Activated T-helper 9 cell treated with anti-CD3 and anti-CD28 coated beads, Interleukin-2, amount 50 U/mL, for 16 hours (primary cell): ENCODE measurements at places on chromosomes 2 and 18.

DNA sequence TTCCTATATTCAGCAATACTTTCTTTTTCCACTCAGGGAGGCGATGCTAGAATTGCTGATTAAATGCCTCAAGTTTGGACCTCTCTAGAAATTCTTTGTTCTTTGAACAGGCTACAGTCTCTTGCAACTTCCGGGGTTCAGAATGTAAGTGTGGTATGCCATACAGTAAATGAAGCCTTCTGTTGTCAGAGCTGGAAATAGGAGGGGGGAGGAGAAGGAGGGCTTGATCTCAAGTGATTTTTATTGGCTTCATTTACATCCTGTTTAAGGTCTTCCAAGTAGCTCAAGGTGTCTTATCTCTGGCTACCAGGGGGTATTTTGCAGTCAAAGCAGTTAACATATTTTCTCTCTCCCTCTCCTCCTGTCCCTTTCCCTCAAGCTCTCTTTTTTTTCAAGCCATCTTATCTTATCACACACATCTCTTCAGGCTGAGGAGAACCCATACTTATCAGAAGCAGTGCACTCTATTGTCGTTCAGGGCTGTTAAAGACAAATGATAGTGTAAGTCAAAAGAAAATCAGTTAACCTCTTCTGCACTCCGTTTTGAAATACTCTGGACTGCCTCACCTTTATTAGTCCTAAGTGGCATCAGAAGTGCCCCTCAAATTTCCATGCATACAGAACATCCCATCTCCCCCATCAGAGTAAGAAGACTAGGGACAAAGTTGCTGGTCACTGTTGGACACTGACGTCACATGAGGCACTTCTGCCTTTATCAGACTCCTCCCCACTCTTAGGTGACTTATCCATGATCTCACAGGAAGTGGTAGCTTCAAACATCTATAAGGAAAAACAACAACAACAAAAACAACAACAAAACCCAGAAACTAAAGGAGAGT is 112.2 kb downstream of the ZNF521 start:
- DNase-seq = no peak

DNA sequence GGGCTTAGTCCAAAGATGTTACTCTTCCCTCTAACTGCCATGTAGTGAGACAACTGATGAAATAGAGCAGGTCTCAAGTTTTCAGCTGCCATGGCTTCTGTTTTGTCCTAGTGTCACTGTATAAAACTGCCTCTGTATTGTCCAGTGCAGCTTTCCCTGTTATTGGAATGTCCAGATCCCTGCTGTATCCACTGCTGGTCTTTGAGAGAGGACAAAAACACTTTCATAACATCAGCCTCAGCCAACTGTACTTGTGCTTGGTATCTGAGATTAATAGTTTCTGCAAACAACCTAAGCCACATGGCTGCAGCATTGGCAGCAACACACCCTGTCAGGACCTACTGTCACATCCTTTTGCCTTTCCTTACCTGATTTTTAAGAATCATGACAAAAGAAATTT is 480.2 kb downstream of the LPIN1 start:
- no peak for DNase-seq

DNA sequence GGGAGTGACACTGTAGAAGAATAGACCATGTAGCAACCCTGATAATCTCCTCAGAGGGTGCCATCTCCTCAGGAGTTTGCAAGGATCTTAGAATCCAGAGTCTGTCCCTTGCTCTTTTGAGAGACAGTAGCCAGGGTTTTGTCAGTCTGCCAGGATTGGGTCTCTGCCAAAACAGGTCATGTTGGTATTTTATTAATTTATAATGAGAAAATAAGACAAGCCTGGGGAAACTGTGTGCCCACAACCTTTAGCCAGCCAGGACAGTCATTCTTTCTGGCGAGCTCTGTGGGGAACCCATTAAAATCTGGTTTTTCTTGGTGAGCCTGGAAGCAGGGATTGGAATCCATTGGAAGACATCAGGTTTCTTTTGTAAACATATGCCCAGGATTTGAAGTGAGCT is 78.6 kb downstream of the PTPRM start:
- DNase-seq = no peak

DNA sequence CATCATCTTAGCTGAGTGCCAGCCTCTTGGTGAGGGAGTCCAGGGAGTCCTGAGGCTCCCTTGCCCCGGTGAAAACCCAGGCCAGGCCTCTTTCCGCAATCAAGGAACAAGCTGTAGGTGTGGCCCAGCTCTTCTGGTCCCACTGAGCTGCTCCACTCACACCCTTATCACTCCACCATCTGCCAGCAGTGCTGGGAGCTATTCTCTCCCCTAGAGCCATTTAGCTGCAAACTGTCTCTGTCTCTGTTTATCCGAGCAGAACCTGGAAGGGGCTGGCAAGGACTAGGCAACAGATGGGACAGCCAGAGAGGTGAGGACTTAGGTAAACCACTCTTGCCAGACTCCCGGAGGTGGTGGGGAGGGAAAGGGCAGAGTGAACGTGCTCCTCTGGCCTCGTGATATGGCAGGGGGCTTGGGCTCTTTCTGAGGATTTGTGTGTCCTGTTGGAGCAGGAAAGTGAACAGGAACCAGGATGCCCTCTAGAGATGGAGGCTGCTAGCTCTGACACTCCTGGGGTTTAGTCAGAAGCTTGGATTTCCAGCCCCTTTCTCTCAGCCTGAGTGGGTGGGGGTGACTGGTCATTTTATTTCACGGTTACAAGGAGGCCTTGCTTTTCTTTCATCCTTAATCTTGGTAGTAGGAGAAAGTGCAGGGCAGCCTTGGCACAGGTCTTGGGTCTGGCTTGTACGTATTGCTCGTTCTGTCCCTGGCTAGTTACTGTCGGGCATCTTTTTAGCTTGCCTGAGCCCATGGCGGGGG is 19.6 kb downstream of the B3GNT2 start:
- DNase-seq = no peak

DNA sequence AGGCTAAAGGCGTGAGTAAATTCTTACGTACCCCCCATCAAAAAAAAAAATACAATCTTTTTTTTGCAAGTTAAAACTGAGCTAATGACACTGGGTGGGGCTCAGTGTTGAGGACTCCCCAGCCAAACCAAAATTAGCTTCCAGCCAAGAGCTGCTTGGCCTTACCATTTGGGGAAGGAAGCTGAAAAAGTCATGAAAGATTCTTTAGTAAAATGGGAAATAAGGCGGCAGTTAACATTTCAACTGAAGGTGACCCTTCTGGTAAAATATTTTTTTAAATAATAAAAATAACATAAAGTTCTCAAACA is 16.4 kb downstream of the SMAD7 start:
- no peak for DNase-seq

GRCh38 chr18:79684787-79685186 is 5.2 kb downstream of the CTDP1 start:
- no peak for DNase-seq

- DNase-seq = no peak
Measured at GRCh38 chr18:75170916-75171315, 38.0 kb downstream of the PTGR3 start.

GRCh38 chr2:135585586-135585985 is 54.3 kb downstream of the R3HDM1 start:
- DNase-seq = no peak

- DNase-seq = no peak
Measured at GRCh38 chr2:48434101-48434500, 95.9 kb upstream of the STON1 start.

- DNase-seq = no peak
Measured at GRCh38 chr2:120221616-120222015, 1.6 kb downstream of the TMEM185B start.

DNA sequence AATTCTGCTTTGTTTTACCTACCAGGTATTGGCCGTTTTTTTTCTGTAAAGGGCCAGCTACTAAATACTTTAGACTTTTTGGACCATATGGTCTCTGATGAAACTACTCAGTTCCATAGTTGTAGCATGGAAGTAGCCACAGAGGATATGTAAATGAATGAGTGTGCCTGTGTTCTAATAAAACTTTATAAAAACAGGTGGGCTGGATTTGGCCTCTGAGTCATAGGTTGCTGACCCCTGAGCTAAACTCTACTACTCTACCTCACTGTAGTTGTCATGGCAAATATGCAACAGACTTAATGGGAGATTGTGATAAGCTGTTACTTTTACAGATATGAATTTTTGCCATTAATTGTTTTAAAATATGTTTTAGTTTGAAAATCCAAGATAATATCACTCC is 19.7 kb downstream of the CLIP4 start:
- DNase-seq = no peak
